ENCODE measurements at places on chromosomes 5 and 9.

GRCh38 chr9:128603697-128604096, 51.3 kb downstream of the SPTAN1 start:
- DNase-seq: no peak

DNA sequence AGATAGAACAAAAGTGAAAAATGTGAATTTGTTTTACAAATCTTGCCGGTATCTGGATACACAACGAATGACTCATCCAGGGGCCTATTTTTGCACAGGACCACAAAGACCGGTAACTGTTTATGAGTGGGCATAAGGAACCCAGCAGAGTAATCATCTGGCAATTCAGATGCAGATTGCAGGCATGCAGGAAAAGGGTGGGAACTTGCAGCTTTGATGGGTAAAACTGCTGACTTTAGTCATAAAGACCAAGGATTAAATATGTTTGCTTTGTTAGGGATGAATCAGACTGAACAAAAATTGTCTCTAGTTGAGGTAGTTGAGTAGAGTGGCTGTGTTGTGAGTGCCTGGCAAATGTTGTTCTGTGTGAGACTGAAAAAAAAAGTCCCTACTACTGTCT, 309.6 kb upstream of the CCNH start:
- DNase-seq: no peak

- no peak for DNase-seq
Measured at GRCh38 chr9:132169672-132170392, 8.0 kb downstream of the NTNG2 start.

GRCh38 chr5:173567548-173567947, 48.9 kb downstream of the BOD1 start:
- no peak for DNase-seq

DNA sequence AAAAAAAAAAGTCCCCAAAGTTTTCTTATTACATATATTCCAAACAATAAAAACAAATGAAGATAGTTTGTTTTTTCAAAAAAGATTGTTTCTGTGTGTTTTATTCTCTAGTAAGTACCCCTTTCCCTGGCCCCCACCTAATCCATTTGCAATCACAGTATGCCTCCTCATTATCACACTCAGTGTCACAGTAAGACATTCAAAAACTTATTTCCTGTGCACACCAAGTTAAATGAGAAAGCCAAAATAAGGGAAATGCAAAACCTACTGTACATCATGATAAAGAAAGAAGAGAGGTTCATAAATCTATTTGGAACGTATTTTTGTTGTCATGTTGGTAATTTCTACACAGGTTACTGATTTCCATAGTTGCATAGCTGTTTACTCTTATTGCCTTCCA, 62.3 kb downstream of the ST8SIA4 start:
- no peak for DNase-seq

DNA sequence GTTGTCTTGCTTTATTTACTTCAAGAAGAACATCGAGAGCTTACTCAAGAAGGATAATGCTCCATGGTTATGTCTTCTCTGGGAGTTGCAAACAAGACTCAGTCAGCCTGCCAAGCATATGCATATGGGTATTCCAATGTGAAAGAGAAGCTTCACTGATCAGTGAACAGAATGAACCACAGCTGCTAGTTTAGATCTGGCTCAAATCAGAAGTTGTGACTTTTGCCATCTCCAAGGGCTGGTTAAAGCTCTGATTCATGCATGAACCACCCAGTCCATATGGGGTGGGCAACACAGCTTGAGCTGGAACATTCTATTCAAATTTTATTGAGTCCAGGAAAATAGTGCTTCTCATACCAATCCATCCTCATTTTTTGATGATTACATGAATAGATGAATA, 50.0 kb downstream of the ATPSCKMT start:
- DNase-seq: no peak
